ENCODE measurements at places on chromosomes 16 and 17. TPM values are rescaled to one million over a fixed set of nuclear protein-coding genes. Genes with fewer than 3 reads are reported as not detected.

The TPSD1 gene
- 1.8 TPM for total RNA-seq

The SEZ6L2 gene
- total RNA-seq: 0.84 TPM

The CXCL16 gene
- total RNA-seq: 8.0 TPM

The SLC13A2 gene
- total RNA-seq: not detected

The NECAB2 gene
- total RNA-seq: not detected

DNA sequence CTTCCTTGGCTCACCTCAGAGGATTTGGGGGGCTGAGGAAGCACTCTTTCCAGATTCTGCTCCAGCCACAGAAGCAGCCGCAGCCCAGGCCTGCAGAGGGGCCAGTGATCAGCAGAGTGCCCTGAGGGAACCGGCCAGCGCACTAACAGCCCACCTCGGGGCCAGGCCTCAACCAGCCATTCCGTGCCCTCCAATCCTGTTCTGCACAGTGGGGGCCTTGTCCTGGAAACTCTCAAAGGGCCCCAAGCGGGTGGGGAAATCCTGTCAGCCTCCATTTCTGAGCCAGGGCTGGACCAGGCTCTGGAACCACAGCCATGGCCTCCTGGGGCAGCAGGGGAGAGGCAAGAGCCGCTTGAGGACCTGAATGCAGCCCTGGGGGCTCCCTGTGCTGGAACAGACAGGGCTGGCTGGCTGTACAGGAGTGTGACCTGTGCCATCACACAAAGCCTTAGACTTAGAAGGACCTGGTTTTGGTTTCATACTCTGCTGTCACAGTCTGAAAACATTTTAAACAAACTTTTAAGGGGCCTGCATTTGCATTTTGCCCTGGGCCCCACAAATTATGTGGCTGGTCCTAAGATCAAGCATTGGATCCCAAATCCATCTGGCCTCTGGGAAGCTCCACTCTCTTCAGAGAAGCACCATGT, 10.0 kb downstream of the CNGB1 start:
- no peak for DNase-seq

- DNase-seq: no peak
Measured at GRCh38 chr17:35368081-35368830, 5.2 kb downstream of the SLFN11 start.

DNA sequence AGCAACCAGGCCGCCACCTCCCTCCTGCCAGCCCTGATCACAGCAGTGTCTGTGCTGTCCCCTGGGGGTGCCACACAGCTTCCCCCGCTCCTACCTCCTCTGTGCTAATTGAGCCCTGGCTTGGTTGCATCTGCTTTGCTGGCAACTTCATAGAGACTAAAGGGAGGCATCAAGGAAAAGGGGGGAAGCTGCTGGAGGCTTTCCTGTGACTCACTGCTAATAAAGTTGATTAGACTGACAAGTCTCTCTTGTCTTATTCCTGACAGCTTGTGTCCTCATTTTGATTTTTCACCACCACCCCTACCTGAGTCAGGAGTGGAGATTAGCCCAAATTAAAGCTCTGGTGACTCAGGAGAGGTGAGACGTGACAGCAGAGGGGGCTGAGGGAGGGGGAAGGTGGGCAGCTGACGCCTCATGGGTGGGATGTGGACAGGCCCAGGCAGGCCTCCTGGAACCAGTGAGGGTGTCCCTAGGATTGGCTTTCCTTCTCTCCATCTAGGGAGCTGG, 310.0 kb downstream of the CBLN1 start:
- no peak for DNase-seq

- DNase-seq: no peak
Measured at GRCh38 chr16:20905576-20905975, 5.0 kb downstream of the LYRM1 start.

GRCh38 chr17:59707971-59708430, 547 bp downstream of the VMP1 start:
- no peak for DNase-seq

DNA sequence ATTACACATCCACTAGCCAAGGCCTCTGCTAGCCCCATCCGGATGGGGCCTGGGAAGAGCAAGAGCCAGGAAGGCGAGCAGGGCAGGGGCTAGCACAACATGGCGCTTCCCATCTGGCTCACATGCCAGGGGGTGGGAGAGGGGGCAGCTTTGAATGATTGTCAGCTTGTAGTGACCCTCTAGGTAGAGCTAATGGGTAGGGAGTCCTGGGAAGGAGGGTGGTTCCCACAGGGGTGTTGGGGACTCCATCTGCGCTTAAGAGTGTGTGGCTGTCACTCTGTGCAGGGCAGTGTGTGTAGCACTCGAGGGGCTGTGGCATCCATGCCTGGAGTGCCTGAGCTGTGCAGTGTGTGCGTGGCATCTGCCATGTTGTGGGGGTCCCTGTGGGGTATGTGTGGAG, 24.5 kb downstream of the ARHGAP23 start:
- no peak for DNase-seq

GRCh38 chr17:56020369-56020768, 132.9 kb upstream of the ANKFN1 start:
- no peak for DNase-seq

DNA sequence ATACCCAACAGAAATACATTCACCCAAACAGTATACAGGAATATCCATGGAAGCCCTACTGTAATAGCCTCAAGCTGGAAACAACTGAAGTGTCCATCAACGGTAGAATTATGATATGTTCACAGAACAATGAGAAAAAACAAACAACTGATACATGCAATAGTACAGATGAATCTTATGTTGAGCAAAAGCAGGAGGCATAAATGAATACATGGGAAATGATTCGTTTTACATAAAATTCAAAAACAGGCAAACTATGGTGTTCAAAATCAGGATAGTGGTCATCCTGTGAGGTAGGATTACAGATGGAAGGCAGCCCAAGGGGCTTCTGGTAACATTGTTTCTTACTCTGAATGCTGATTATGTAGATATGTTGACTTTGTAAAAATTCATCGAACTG, 25.1 kb downstream of the RFFL start:
- DNase-seq: no peak

DNA sequence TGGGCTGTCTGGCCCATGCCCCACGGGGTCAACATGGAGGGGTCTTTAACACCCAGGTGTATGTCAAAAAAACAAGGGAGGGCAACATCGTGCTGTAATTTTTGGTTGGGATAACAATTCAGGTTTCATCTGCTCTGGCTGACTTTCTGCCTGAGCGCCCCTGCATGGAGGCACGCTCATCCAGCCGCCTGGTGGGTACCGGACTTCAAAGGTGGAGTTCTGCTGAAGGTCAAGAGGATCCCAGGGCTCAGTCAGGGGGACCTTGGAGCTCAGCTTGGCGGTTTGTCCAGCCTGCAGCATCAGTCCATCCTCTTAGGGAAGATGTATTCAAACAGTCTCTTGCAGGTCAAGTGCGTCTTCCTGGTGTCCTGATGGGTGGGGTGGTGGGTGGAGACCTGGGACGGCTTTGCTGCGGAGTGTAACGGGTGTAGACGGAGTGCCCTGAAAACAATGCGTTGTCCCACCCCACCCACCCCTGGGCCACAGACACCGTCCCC, 5.4 kb upstream of the SGF29 start:
- no peak for DNase-seq

DNA sequence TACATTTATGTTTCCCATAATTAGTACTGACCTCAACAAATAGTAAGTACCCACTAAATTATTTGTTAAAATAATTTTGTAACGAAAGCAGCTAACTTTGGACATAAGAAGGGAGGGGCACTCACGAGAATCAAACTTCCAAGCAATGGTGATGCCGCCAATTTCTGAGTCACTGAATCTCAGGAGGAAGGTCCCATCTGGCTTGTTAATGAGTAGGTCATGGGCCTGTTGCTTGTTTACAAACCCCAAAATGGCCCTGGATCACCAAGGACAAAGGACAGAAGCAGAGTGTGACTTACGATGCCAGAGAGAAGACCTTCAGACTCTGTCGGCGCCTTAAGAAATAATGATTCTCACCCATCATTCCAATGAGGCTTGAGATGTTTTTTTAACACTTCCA, 15.8 kb upstream of the GHDC start:
- DNase-seq: no peak

All from esophagus muscularis mucosa (tissue), 4 donors.